ENCODE measurements at places on chromosomes 12 and 14. TPM values are rescaled to one million over a fixed set of nuclear protein-coding genes. Genes with fewer than 3 reads are reported as not detected.
A peak's percentile ranks its signal among the peaks of the same experiment; 100 is the strongest.

DNA sequence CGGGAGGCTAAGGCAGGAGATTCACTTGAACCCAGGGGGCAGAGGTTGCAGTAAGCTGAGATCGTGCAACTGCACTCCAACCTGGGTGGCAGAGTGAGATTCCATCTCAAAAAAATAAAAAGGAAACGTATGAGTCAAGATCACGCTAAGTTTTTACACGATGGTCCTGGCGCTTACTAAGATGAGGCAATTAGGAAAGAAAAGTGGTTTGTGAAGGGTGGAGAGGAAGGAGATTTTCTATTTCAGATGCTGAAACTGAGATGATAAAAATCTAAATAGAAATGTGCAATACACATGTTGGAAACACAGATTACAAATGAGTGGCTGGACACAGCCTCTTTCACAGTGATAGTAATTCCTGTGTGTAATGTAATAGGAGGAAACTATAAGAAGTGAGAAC is 63.2 kb downstream of the KDM5A start:
- no peak for DNase-seq

DNA sequence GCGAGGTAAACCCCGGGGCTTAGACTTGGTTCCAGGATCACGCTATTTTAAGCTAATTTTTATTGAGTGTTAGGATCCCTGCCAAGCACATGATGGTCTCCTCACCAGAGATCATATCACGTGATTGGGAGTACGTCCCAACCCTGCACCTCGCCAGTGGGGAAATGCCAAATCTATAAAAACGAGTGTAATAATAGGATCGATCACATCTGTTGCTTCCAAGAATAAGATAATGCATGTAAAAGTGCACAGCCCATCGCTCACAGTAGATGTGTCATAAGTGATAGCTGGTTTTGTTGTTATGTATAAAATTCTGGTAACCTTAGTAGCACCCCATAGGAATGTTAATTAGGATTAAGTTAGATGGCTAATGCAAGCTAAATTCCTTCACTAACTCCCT is 581.0 kb upstream of the TMEM132C start:
- no peak for DNase-seq

GRCh38 chr14:88621100-88621499 is 58.3 kb downstream of the ZC3H14 start:
- DNase-seq: no peak

DNA sequence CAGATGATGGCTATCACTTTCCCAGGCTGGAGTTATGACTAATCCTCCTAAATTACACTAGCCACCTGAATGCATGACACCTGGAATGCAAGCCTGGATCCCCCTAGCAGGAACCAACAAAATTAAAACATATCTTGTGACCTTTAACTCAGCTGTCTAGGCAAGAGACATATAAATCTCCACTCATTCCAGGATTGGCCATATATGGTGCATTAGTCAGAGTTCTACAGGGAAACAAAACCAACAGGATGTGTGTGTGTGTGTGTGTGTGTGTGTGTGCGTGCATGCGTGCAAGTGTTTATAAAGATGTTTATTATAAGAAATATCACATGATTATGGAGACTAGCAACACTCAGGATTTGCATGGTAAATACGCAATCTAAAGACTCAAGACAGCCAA is 212.8 kb downstream of the KIF21A start:
- DNase-seq: no peak

DNA sequence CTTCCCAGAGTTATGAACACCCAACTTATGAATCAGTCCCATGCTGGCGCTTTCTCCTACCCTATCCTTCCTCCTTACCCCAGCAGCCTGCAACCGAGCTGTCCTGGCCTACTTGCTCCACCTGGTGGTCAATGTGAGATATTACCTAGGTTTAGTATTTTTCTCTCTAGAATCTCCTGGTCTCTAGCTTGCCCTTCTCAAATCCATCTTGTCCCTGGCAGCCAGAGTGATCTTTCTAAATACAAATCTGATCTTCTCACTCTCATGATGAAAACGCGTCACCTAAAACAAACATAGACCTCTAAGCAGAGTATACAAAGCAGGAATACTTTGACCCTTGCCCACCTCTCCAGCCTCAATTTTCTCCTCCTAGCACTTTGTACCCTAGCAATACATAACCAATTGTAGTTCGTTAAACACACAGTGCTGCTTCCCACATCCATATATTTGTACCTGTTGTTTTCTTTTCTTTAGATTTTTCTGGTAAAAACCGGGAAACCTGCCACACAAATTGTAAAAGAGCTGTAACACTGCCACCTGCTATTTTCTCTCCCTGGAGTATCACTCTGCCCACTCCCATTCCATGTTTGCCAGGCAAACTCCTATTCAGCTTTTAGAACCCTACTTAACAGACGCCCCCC is 20.0 kb upstream of the TCP11L2 start:
- no peak for DNase-seq

- no peak for DNase-seq
Observed at GRCh38 chr12:30687265-30687986, 8.2 kb downstream of the IPO8 start.

DNA sequence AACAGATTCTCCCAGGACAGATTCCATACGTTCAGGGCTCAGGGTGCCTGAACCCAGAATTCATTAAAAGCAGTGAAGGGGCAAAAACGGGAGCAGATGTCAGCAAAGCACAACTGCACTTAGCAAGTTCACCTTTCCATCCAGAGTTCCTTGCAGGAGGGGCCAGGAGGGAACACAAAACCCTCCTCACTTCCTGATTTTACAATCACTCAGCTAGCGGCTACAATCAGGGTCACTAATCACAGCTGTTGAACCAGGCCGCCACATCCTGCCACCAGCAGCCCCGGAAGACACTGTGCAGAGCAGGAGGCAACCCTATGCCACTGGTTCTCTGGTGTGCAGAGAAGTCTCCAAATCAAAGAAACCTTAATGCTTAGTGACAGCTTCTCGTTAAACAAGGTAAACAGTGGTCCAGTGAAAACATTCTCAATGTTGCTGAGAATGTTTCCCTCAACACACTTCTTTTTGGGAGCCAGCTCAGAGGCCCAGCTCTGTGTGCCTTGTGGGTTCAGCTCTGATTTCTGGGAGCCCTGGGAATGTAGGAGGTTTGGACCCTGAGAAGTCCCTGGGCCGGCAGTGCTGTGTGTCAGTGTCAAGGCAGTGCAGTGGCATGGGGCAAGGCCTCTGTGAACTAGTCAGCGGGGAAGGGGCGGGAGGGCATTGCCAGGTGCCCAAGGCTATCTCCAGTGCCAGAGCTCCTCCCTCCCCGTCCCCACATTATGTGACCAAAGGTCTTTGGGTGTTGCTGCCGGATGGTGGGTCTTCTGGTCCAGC is 54.5 kb downstream of the VCPKMT start:
- no peak for DNase-seq

DNA sequence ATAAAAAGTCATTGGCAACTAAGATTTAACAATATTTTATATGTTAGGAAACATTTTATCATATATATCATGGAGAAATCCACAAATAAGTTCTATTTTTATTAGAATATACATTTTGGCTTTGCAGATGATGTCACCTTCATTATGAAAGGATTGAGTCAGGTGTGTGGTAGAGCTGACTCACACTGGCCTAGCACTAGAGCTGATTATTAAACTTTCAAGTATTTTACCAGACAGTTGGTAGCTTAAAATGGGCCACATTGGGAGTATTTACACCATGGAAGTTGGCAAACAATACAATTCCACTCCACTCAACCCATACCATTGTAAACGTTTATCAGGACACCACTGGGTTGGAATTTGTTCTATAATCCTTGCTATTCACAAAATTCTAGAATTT is 1036.6 kb downstream of the TRHDE start:
- DNase-seq: no peak

DNA sequence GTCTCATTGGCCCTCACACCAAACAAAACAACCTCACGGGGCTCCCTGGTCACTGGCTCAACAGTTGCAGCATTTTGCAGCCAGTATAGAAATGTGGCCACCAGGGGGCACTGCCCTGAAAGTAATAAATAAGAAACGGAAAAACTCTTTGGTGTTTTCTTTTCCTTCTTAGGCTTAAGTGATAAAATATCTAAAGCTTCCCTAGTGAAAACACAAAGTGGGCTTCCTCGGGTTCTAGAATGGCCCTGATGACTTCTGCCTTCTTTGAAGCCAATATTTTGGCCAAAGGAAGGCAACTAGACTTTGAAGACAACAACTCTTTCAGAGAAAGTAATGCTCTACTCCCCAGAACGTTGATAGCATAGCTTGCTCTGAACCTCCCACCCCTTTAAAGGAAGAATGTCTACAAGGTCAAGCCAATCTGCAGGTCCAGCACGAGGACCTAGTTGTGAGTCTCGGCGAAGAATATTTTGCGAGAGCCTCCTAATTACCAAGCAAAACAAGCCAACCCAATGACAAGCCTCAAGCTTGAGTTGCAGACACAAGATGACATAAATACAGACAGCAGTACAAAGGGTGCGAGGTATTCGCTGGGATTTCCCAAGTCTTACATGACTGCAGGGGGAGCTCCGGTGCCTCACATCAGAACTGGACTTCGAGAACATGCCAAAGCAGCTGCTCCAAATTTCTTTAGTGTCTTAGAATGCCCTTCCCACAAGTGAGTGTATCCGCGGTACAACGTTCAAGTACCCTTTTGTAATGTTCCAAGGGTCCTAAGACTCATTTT is 2.6 kb downstream of the ITPK1 start:
- peak; percentile 47 for DNase-seq

DNA sequence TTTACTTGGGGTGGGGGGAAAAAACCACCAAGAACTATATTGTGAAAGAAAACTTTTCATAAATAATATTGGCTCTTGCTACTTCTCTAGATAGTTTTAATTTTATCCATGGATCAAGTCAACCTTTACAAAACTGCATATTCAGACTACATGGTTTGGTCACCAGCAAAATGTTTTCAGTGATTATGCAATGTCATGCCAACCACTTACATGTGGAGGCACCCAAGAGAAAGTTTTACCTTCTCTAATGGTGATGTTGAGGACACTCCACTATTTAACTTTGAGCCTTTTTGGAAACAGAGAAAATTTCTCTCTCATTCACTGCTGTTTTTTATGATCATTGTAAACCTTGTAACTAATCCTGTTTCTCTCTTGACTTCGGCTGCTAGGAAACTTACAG is 21.6 kb downstream of the PLCZ1 start:
- no peak for DNase-seq

DNA sequence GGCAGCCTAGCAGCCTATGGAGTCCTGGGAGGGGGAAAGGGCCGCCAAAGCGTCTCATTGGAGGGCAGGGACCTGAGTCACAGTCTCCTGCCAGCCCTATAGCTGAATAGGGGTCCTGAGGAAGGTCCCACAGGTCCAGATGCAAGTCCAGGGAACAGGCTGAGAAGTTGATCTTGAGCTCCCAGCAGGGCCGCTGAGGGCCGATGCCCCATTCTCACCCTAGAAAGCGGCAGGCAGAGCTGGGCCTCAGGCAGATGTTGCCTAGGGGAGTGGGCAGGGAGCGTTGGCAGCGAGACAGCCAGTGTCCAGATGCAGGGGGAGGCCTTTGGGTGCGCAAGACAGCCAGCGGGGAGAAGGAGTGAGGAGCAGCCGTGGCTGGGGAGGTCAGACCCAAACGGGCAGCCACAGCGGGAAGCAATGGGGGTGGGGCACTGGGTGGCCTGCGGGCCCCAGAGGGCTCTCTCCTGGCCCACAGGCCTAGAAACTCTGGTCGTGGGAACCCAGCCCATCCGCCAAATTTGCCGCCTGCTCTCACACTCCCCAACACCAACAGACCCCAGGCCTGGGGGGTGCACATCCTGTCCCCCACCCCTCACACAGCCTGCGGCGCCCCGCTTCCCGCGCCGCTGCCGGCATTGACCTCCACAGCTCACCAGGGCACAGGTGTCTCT is 1.1 kb downstream of the HDAC7 start:
- DNase-seq: no peak

DNA sequence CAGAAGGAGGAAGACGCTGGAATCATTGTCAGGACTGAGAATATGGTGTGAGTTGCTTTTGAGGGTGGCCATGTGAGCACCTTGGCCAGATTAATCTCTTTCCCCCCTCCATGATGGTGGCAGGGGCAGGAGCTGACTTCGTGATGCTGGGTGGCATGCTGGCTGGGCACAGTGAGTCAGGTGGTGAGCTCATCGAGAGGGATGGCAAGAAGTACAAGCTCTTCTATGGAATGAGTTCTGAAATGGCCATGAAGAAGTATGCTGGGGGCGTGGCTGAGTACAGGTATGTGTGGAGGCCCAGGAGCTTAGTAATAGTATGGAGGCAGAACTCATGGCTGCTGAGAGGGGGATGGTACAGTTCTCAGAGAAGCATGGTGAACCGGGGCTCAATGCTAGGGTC is 4.3 kb downstream of the TINF2 start:
- DNase-seq: no peak

- DNase-seq: no peak
Observed at GRCh38 chr12:122894193-122895121, 1.5 kb downstream of the VPS37B start.

- DNase-seq: no peak
Observed at GRCh38 chr14:80927083-80927989, 14.2 kb downstream of the CEP128 start.

DNA sequence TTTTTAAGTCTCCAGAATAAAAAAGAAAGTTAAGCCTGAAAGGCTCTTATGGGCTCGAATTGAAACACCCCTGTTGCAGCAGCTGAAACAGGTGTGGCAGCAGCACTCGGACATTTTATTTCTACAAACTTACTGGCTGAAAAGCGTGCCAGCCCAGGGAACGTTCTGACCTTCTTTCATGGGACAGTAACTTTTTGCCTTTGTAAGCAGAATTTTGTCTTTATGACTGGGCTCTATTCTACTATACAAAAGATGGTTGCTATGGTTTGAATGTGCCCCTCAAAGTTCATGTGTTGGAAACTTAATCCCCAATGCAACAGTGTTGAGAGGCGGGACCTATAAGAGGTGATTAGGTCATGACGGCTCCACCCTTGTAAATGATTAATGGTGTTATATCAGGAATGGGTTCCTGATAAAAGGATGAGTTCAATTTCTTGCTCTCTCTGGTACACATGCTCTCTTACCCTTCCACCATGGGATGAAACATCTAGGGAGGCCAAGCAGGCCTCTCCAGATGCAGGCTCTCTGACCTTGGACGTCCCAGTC is 52.7 kb downstream of the PELI2 start:
- no peak for DNase-seq

DNA sequence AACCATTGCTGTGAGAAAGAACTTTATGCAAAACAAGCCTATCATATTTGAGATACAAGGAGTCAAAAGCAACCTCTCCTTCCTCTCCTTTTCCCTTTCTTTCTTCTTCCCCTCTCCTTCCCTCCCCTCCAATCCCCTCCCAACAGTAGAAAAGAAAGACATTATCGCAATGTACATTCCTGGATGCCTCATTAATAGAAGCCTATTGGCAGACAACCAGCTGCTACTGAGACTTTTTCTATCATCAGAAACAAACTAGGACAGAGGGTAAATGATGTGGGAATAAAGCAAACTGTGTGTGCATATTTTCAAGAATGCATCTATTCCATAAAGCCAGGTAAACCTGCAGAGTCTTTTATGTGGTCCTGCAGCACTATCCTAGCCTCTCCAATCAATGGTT is 237.2 kb downstream of the ITPR2 start:
- no peak for DNase-seq

The OAS2 gene
- total RNA-seq: 1.7 TPM

The DBX2 gene
- total RNA-seq: not detected

The ESYT1 gene
- total RNA-seq: 77.7 TPM

The GPR137C gene
- total RNA-seq: 0.42 TPM

The TPPP2 gene
- 0.22 TPM for total RNA-seq

The TSPAN19 gene
- total RNA-seq: not detected

The MAP1LC3B2 gene
- 1.7 TPM for total RNA-seq

The ABCC9 gene
- 135 TPM for total RNA-seq

The TMEM253 gene
- not detected for total RNA-seq

The IGF1 gene
- total RNA-seq: 16.4 TPM

The OR6C2 gene
- not detected for total RNA-seq
